AG08396 (cell line): ENCODE measurements at places on chromosomes 5 and 9.
A peak's percentile ranks its signal among the peaks of the same experiment; 100 is the strongest.

DNA sequence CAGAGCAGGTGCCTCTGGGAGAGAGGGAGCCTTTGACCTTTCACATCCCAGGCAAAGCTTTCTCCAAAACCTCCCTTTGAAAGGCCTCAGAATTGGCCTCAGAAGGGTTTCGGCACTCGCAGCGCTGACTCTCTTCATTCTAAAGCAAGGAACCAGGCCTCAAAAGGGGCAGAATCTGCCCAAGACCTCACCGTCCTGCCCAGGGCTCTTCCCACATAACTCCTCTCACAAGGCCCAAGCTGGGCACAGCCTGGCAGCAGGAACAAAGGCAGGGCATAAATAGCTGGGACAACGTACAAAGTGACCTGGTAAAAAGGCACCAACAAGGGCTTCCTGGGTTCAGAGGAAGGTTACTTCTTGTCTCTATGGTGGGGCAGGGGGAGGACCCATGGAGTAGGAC is 166.3 kb upstream of the FSTL4 start:
- no peak for DNase-seq

GRCh38 chr5:22249209-22249729 is 603.9 kb downstream of the CDH12 start:
- no peak for DNase-seq

DNA sequence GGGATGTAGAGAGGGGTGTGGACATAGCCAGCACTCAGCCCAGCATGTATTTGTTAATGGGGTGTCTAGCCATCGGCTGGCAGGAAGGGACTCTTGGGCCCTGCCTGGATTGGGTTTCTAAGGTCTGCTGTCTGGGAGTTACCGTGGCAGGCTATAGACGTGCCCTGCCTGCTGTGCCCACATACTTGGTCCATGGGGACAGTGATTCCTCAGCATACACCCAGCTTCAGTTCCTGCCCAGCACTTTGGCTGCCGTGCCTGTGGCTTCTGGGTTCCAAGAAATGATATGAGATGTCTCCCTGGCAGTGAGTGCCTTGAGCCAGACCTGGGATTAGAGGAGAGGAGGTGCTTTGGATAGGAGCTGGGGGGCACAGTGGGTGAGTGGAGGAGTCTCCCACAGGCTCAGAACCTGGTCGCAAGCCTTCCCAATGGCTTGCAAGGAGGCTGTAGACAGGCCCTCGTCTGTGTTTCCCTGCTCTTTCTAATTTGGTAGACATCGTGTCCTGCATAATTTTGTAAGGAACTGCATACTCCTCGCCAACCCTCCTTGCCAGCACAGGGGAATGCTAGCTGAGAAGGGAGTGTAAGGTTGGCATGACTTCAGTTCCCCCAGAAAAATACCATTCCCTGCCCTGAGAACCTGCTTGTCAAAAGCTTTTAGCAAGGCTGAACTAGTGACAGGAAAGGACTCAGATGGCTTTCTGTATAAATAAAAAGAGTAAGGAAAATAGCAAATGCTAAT is 287.9 kb downstream of the ZSWIM6 start:
- no peak for DNase-seq

GRCh38 chr9:88233091-88233490 is 94.8 kb upstream of the SPATA31C2 start:
- no peak for DNase-seq

DNA sequence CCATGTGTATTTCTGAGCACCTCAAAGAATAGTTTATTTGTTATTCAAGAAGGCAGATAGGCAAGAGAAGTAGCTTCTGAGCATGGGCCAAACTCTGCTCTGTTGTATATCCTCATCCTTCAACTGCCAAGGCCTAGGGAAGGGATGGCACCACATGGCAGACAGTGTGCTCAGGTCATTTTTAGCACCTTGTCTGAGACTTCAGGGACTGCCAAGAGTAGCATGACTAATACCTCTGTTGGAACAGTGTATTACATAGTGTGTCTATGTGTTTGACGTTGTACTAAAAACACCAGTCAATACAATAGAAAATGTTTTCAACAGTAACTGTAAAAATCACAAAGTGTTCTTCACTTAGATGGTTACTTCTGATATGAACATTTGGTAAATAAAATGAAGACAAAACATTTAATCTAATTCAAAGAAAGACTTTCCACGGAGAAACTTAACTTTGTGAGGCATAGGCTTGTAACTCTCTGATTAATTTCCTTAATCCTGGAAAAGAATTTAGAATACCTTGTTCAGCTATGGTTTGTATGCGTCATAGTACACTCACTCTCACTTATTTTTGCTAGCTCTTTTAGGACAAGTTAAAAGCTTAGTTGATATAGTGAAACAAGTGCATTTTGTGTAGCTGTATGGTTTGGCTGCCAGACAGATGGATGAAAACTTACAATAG is 318.4 kb upstream of the RIOK2 start:
- no peak for DNase-seq

DNA sequence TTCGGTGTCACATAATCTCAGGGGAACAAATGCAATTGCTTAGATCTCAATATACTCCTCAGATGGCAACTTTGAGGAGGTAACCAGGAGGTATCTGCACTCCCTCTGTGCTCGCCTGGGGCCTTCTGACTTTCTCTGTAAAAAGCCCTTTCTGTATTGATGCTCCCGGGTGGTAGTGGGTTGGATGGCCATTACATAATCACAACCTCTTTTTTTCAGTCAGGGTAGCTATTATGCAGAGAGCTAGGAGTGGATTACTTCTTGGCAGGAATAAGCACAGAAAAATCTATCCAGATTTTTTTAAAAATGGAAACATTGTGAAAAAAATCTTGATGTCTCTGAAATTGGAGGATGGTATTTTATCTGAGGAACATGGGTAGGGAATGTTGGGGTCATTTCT is 116.6 kb downstream of the SH3GL2 start:
- no peak for DNase-seq

GRCh38 chr5:145855763-145856267 is 17.0 kb downstream of the GRXCR2 start:
- no peak for DNase-seq

DNA sequence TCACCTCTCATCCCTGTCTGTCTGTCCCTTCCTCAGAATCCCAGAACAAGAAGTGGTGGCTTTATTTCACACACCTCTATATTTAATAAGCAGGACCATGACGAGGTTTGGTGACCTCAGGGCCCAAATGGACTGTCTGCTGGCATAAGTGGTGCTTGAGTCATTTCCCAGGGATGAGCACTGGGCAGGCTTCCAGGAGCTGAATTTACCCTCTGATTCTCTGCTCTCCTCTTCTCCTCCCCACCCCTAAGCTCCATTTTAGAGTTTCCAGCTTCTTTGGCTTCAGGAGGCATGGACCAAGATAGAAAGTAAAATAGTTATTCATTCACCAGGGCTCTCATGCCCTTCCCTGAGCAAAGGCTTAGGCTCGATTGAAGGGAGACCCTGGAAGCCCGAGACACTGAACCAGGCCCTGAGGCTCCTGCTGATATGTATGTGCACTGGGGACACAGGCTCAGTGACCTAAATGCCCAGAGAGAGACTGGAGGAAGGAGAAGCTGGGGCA is 69.1 kb downstream of the PPARGC1B start:
- peak; percentile 80 for DNase-seq

DNA sequence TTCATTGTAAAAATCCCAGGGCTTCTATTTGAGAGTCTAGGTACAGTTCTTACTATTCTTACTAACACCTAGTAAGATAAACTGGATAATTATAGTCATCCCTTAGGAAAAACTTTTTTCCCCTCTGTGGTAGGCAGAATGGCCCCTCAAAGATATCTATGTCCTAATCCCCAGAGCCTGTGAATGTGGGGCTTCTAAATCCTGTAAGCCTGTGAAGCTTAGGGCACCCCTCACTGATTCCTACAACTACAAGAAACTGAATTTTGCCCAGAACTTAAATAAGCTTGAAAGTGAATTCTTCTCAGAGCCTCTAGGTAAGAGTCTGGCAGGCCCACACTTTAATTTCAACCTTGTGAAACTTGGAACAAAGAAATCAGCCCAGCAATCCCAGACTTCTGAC is 130.1 kb upstream of the ACOT12 start:
- DNase-seq, result no peak

DNA sequence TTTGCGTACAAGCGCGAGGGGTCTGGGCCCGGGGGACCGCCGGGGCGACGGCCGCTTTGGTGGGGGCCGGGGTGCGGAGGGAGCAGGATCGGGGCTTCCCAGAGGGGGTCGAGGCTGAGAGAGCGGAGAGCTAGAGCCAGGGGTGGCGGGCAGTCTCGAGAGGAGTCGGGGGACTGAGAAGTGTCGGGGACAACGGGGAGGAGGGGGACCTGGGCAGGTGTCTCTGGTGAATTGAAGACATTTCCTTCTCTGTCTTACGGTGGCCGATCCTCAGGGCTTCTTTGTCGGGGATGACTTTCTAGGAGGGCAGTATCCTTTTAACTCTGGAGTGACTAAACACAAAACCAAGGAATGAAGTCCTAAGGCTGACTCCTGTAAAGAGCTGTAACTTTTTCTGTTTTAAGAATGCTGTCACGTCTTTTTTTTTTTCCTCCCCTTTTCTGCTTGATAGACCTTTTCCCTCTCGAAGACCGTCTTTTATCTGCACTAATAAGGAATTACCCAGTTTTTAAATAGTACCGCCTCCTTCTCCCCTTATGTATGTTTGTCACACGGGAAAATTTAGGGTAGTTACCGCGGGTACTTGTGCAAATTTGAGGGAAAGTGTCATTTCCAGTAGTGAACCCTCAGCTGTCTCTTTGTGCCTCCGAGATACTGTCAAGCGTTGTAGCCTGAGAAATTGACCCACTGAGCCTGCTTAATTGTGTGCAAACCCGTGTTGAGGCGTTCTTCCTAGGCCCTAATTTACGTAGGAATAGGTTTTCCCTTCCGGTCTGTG is 822 bp downstream of the DENND4C start:
- peak; percentile 37 for DNase-seq

DNA sequence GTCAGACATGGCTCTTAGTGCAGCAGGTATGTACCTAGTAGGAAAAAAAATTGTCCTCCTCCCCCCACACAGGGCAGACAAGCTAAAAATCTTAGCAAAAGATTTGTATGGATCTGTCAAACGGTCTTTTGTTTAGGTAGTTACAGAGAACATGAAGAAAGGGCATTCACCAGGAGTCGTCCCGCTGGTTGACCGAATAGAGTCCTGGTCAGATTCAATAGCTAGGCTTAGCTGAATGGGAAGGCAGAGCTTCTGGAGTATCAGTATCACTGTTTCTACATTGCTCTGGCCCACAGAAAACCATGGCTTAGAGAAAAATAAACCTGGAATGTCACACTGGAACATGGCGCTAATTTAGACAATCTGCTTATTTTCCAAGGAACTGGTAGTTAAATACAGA is 642.3 kb downstream of the PTPRD start:
- DNase-seq, result no peak

GRCh38 chr5:109907731-109908130 is 218.0 kb downstream of the MAN2A1 start:
- DNase-seq, result no peak
